ENCODE measurements at places on chromosomes 6 and 20.

DNA sequence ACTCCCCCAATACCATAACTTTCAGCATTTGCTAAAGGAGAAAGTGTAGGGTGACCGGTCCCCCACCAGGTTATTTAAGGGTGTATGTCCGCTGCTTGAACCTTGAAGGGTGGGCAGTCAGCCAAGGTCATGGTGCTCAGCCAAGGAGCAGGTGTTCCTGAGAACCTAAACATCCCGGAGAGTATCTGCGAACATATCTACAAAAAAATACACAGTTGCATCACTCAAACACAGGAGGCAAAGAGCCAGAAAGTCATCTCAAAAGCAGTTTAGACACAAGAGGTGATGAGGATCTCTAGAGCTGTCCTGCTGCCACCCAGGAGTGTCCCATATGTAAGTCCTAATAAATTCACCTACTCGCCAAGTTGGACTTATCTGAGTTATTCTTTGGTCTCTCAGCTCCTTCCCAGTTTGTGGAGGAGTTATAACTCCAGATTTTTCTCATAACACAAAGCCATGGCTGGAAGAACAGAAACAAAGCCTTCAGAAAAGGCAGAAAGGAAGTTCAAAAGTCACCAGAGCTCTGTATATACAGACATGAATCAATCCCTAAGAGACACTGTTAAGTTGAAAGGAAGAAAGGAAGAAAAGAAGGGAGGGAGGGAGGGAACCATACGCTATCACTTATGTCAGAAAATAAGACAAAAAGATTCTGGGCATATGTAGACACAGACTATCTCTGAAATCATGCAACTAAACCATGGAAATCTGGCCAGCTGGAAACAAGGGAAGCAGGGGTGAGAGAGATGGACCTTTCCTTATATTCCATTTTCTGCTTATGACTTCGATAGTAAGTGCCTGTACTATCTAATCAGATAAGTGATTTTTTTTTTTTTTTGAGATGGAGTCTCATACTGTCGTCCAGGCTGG is 11.3 kb downstream of the MBOAT1 start:
- no peak for DNase-seq

DNA sequence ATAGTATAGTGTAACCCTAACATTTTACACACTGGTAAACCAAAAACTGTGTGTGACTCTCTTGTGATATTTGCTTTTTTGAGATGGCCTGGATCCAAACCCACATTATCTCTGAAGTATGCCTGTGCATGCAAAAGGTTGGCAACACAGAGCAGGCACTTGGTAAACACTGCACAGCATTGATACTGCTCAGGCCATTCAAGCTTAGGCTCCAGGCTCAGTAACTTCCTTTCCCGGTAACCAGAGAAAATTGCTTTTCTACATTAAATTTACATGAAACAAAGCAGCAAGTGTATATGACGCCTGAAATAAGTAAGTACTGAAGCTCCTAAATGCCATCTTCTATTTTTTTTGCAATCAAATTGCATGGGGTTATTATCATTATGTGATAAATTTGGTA is 205.7 kb downstream of the EPM2A start:
- DNase-seq = no peak

DNA sequence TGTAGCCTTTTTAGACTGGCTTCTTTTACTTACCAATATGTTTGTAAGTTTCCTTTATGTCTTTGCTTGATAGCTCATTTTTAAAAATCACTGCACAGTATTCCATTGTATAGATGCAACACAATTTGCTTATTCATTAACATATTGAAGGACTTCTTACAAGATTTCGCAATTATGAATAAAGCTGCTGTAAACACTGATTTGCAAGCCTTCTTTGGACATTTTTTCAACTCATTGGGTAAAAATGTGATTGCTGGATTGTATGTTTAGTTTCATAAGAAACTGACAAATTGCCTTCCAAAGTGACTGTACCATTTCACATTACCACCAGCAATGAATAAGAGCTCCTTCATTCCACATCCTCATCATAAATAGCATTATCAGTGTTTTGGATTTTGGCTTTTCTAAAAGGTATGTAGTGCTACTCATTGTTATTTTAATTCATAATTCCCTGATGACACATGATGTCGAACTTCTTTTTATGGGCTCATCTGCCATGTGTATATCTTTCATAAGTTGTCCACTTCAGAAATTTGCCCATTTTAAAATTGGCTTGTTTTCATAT is 80.7 kb downstream of the TFAP2B start:
- no peak for DNase-seq

DNA sequence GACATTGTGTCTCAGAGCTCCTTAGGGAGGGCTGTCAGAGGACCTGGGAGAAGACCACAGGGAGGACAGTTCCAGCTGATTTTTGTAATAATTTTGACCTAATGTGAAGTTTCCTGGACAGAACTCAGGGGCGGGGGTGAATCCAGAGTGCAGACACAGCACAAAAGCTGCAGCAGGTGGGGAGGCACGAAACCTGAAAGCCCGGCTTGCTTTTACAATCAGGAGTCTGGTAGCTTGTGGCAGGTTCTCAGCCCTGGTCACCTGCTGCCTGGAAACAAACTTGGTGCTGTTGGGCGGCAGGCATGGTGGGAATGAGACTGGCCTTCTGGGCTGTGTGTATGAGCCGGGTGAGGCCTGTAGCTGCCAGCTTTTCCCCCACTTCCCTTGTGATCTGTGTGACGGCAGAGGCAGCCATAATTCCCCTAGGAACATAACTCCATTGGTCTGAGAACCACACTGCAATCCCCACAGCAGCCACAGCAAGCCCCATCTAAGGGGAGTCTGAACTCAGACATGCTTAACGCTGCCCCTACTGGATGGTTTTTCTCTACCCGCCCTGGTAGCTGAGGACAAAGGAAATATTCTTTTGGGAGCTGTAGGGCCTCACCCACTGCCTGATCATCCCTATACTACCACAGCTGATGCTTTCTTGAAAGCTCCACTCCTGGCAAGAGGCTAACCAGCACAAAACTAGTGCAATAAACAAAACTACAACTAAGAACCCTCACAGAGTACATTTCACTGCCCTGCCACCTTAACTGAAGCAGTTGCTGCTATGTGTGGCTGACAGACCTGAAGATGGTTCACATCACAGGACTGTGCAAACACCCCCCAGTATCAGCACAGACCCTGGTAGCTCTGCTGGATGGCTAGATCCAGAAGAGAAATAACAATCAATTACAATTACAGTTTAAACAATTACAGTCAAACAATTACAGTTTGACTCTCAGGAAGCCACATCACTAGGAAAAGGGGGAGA is 1055.1 kb upstream of the GJE1 start:
- no peak for DNase-seq
